Endodermal cell (in vitro differentiated cells): ENCODE measurements at places on chromosomes 5 and 9. TPM values are rescaled to one million over a fixed set of nuclear protein-coding genes. Genes with fewer than 3 reads are reported as not detected.

Gene ARID3C
- 0.63 to 1.1 TPM (median 0.80 TPM) in 3 replicates for total RNA-seq

Gene LCN15
- total RNA-seq = 0.47 and 0.51 TPM in 2 replicates

Gene SLC6A19
- total RNA-seq = 0.15 and 0.16 TPM in 2 replicates

Gene ZNF618
- 20.7 to 39.2 TPM (median 34.5 TPM) in 3 replicates for total RNA-seq

Gene PCDHGA9
- total RNA-seq = 0.75 to 0.95 TPM (median 0.89 TPM) in 3 replicates

Gene TRPM6
- total RNA-seq = 0.19 to 1.2 TPM (median 0.99 TPM) in 3 replicates

Gene HSDL2
- 29.1 to 33.4 TPM (median 30.6 TPM) in 3 replicates for total RNA-seq

Gene PDZD2
- total RNA-seq = 12.6 and 14.6 TPM in 2 replicates

Gene ADAMTS6
- 4.0 to 4.3 TPM (median 4.1 TPM) in 3 replicates for total RNA-seq

Gene IL4
- not detected in 3 replicates for total RNA-seq

Gene UGT3A1
- 4.2 and 4.7 TPM in 2 replicates for total RNA-seq

Gene PDCD1LG2
- not detected in 2 replicates for total RNA-seq

Gene UNC13B
- total RNA-seq = 42.4 to 57.2 TPM (median 53.0 TPM) in 3 replicates

Gene ADAMTS12
- 122 to 140 TPM (median 123 TPM) in 3 replicates for total RNA-seq

Gene BTNL9
- total RNA-seq = 0.75 TPM in 1 of 3 replicates, not detected in the others

Gene CAMK2A
- total RNA-seq = 0.31 TPM in 1 of 2 replicates, not detected in the other

Gene FAM153A
- total RNA-seq = not detected in 3 replicates

Gene C1QTNF3
- 3.5 and 5.0 TPM in 2 replicates for total RNA-seq

Gene DMRT3
- not detected in 2 replicates for total RNA-seq

Gene TRIM41
- total RNA-seq = 31.3 and 37.5 TPM in 2 replicates

Gene PELO
- total RNA-seq = 14.9 to 25.8 TPM (median 15.2 TPM) in 3 replicates

Gene GRIA1
- 0.28 TPM in 1 of 3 replicates, not detected in the others for total RNA-seq

Gene TAF1L
- total RNA-seq = not detected in 3 replicates

Gene FOXD1
- 0.59 and 0.72 TPM in 2 replicates for total RNA-seq

Gene LHX2
- 0.23 to 0.29 TPM (median 0.27 TPM) in 3 replicates for total RNA-seq

Gene GLRA1
- total RNA-seq = not detected in 2 replicates

Gene NUDT2
- 29.1 to 30.0 TPM (median 29.4 TPM) in 3 replicates for total RNA-seq

Gene LHX3
- not detected in 2 replicates for total RNA-seq

Gene PCDHA6
- total RNA-seq = 4.3 to 6.2 TPM (median 6.0 TPM) in 3 replicates

Gene EDIL3
- 17.5 and 22.5 TPM in 2 replicates for total RNA-seq

Gene PCDHB14
- total RNA-seq = 2.6 TPM in 2 replicates

Gene RETREG1
- total RNA-seq = 4.0 and 4.3 TPM in 2 replicates

Gene UBE2QL1
- 0.08 to 0.16 TPM in 2 of 3 replicates, not detected in the other for total RNA-seq

Gene RAD50
- 44.8 and 50.7 TPM in 2 replicates for total RNA-seq

Gene RPS14
- total RNA-seq = 2,316 and 2,397 TPM in 2 replicates

Gene CENPK
- 22.8 to 66.7 TPM (median 60.2 TPM) in 3 replicates for total RNA-seq

Gene HSD17B4
- total RNA-seq = 366 to 489 TPM (median 480 TPM) in 3 replicates

Gene CAMK4
- 2.8 and 3.7 TPM in 2 replicates for total RNA-seq

Gene ZNF658
- total RNA-seq = 5.9 to 7.9 TPM (median 7.7 TPM) in 3 replicates
